Stimulated activated CD8-positive, alpha-beta memory T cell treated with anti-CD3 and anti-CD28 coated beads, Interleukin-7, amount 100 ng/mL, for 24 hours (primary cell): ENCODE measurements at places on chromosomes 7 and 10.

DNA sequence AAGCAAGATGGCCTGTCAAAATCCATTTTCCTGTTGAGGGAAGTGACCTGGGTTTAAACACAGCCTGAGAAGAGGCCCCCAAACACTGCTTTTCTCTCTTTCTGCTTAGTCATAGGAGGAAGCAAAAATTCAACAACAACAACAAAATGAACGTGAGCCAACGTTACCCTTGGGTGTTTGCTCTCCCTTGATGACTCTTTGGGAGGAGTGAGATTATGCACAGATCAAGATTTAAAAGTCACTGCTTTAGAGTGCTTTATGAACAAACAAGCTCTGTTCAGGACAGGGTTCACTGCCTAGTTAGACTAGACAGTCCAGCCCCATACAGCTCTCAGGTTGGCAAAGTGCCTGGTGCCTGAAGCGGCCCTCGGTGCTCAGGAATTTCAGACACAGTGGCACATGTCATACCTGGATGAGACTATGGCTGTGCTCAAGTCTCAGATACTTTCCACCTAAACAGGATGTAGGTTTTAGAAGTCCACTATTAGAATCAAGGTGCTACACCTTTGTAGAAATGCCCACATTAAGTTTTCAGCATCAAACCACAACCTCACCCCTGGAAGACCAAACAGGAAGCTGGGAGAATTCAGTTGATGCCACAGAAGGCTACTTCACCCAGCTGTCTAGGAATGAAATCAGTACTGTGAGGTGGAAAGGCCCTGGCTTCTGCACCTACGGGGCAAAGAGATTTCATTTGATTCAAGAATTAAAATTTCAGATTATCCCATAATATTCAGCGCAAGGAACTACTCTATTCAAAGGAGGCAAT is 38.7 kb downstream of the DENND11 start:
- DNase-seq, result no peak

DNA sequence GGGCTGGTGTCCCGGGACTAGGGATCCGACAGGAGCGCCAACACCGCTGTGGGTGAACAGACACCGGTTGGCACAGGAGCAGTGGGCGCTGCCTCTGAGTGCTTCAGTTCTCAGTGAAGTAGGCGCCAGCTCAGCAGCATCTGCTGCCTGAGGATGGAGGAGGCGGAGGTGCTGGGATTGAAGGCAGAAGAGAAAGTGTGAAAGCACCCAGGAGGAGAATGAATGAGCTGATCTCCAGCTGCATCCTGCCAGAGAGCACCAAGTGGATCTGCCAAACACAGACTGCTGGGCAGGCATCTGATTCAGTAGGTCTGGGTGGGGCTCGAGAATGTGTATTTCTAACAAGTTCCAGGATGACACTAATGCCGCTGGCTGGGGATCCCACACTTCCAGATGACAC is 74.5 kb downstream of the LANCL2 start:
- DNase-seq, result no peak

- no peak for DNase-seq
Measured at GRCh38 chr7:118003476-118003875, 130.2 kb upstream of the CTTNBP2 start.

DNA sequence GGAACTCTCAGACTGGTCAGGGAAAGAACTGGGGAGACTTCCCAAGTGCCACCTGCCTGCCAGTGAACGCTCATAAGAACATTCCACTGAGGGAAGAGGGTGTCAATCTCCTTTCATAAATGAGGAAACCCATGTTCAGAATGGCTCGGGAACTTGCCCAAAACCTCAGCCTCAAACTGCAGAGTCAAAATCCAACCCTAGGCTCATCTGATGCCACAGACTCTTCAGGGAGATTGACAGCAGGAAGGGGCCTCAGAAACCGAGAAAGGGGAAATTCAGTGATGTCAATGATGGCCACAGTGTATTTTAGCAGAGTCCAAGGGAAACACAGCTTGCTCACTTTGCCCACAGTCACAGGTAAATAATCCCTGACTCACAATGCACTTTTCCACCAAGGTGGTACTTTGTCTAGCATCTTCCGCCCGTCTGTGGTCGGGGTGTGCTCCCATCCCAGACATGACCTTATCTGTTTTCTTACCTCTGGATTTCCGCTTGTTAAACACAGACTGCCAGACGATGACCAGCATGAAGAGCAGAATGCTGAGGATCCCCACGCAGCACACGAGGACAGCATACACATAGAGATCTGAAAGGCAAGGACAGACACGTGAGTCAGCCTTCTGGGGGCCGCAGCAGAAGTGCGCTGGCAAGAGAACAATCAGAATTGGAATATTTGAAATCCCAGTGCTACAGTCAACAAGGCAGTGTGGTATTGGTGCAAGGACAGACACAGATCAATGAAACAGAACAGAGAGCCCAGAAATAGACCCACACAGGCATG is 38.4 kb downstream of the VSTM4 start:
- DNase-seq, result no peak

GRCh38 chr10:35946556-35946955 is 304.5 kb upstream of the FZD8 start:
- DNase-seq, result no peak

- no peak for DNase-seq
Measured at GRCh38 chr10:115975506-115975905, 297.5 kb downstream of the GFRA1 start.
